ENCODE measurements at places on chromosomes 7 and 10.
A peak's percentile ranks its signal among the peaks of the same experiment; 100 is the strongest.

DNA sequence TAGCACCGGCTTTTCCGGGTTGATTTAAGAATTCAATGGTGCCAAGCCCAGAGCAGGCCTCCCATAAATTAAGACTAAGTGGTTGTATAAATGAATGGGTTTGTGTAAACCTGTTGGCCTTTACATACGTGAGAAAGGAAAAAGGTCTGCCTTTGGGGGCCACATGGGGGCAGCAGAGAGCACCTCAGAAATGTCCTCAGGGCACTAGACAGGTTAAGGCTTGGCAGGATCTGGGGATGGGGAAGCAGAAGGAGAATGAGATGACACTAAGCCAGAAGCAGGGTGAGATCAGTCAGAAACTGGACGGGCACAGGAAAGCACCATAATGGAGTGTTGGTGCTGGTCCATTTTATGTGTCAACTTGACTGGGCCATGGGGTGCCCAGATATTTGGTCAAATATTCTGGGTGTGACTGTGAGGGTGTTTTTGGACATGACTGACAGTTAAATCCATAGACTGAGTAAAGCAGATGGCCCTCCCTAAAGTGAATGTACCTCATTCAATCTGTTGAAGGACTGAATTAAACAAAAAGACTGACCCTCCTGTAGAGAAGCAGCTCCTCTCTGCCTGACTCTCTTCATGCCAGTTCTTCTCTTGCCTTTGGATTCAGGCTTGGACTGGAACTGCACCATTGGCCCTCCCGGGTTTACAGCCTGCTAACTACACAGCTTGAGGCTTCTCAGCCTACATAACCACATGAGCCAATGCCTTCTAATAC is 58.9 kb downstream of the FRMPD2 start:
- peak; percentile 9 for DNase-seq

DNA sequence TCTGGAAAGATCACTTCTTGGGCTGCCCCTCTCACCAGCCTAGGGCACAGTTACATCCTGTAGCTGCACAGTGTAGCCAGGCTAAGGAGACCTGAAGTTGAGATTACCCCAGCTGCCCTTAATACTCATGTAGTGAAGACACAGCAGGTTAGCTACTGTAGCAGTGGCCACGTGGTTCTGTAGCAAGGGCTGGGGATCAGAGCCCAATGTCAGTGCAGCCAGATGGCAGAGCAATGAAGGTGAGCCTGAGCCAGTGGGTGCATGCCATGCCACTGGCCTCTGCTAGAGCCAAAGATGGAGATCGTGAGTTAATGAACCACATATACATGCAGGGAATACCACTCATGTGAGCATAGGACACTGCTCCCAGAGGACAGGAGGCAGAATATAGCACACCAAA is 15.5 kb downstream of the AMPH start:
- DNase-seq: no peak

- DNase-seq: no peak
Observed at GRCh38 chr7:127382301-127383085, 10.0 kb downstream of the ZNF800 start.

- no peak for DNase-seq
Observed at GRCh38 chr10:47259466-47259865, 40.5 kb upstream of the GDF10 start.

DNA sequence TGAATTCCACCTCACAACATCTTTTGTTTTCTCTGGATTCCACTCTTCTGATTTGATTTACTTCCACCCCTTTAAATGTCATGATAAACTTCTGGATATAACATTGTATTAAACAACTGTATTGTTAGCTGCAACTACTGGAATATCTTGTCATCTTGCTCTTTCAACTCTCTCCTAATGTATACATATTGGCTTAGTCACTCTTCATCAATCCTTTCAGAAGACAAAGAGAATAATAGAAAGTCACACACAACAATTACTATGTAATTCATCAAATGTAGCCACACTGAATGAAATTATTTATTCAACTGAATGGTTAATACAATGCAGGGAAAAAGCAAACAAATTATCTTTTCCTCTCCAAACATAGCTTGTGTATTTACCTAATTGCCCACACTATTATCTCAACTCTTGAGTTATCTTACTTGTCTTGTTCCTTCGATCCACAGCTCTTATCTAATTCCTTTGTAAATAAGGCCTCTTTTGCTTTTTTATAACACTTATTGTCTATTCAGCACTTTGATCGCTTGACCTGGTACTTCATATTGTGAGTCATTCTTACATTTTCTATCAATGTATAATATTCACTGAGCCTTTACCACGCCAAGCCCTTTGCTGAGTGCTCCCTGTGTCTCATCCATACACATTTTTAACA is 16.7 kb downstream of the SEMA3A start:
- DNase-seq: no peak

GRCh38 chr10:100006243-100006886 is 3.4 kb downstream of the DNMBP start:
- DNase-seq: peak; percentile 70

- no peak for DNase-seq
Observed at GRCh38 chr7:81170291-81170690, 251.4 kb upstream of the SEMA3C start.

- DNase-seq: no peak
Observed at GRCh38 chr7:44046321-44047061, 2.0 kb downstream of the DBNL start.

DNA sequence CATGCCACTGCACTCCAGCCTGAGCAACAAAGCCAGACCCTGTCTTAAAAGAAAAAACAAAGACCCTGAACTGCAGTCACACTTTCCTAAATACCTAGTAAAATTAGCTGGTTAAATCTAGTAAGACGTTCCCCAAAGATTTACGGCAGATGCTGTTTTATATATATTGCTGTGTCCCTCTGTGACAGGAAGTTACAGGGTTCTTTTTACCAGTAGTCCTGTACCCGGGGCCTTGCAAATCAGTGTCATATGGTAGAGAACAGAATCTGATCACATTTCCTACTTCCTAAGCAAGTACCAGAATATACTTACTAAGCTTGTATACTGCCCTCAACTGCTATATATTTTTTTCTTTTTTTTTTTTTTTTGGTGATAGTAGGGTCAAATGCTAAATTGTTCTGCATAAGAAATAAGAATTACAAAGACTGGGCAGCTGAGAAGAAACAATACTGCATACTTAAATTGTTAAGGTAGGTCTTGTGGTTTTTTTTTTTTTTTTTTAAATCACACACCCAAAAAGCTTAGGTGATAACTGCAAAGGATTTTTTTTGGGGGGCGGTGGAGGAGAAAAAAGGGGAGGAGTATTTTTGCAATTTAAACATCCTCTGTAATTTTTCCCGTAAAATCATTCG is 27.3 kb upstream of the KMT2E start:
- DNase-seq: no peak

DNA sequence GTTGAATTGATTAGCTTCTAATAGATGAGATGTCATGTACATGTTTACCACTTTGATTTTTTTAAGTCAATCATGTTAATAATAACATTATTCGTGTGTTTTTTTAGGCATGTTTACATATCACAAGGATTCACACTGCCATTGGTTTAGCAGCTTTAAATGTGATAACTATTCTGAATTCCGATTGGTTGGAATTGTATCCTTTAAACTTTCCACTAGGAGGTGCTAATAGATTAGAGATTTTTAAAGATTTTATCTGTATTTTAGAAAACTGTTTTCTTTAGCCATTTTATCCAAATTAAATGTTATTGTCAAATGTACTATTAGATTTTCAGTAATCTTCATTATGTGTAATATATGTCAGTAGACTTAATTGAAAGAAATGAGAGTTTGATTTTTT is 83.2 kb downstream of the HECTD2 start:
- peak; percentile 16 for DNase-seq

DNA sequence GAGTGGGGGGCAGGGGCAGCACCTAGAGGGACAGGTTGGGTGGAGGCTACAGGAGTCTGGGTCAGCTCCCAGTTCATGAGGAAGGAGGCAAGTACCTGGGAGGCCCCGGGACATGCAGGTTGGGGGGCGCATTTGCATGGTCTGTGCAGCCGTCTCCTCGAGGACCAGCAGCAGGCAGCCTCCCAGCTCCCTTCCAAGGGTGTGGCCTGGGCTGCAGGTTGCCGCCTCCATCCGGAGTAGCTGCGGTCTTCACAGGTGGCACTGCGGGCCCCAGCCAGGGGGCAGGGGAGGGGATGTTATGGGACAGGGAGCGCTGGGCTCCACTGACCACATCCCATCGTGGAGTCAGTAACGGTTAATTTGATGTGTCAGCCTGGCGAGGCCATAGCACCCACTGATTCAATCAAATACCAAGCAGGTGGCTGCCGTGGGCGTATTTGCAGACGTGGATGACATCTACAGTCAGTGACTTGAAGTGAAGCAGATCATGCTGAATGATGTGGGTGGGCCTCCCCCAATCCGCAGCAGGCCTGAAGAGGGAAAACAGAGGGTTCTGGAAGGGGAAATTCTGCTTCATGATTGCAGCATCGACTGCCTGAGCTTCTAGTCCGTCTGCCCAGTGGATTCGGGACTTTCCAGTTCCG is 81.6 kb downstream of the PRKAG2 start:
- DNase-seq: no peak

DNA sequence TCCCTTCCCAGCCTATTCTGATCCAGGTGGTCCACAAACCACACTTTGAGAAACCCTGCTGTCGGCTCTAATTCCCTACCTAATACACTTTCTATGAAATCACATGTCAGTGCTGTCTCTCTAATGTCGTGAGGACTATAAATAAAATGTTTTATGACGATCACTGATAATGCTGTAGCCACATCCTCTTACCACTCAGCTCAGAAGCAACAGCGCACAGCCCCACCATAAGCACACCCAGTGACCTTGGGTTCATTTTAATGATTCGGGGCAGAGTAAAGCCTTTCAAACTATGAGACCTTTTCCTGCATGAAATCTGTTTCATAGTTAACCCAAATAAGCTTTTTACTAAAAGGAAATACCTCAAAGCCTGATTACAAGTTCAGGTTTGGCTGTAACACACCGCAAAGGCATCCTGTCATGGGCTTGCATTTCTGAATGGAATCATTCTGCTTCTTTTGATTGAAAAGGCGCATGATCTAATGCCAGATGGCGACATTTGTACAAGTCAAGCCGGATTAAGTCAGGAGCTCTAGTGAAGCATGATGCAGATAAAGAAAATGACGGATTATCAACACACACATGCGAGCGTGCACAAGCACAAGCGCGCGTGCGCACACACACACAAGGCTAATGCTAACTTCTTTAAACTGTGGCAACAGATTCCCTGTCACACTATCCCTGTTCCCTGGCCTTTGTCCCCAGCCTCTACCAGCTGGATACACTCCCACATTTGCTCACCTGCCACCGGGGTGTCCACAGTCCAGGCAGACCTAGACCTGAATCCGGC is 180.5 kb upstream of the PDE1C start:
- no peak for DNase-seq

DNA sequence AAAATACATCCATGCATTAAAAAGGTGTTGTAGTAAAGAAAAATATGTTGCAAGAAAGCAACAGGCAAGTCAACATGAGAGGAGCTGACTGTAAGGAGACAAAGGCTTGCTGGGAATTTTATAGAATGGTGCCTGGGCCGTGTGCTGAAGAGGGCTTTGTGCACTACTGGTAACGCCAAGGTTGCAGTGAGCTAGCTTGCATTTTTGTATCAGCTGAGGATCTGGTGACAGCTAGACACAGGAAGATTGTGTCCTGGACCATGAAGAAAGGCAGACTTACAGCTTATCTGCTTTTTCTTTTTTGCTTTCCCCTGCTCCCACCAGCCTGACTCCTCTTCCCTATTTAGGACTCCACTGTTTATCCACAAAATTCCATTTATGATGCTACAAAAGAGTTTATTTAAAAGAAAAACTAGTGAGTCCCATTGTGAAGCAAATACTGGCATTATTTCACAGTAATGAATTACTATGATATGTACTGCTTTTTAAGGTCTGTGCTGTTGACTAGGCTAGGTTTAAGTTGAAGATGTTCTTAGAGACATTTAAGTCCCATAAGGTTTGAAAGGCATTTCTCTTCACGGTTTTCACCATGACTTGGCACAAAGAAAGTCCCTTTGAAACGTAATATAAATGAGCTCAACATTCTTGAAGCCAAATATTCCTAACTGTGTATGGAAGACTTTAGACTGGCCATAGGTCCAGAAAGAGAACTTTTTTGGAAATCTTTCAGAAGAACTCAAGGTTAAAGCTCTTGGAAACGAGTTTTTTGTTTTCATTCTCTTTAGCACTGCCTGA is 88.6 kb downstream of the SEC23IP start:
- no peak for DNase-seq

DNA sequence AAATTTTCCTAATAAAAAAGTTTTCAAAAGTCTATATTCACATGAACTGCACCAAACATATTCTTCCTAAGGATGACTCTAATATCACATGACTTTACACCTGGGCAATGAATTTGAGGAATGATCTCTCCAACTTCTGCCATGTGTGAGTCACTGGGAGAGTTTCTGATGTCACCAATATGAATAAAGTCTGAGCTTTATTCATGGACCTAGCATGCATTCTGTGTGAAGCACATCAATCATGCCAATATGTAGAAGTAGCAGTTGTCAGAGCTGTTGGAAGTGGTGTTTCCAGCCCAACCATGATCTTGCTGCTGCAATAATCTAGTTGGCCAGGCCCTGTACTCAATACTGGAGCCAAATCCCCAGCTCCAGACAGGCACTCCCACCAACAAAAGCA is 91.7 kb upstream of the IFRD1 start:
- DNase-seq: no peak

GRCh38 chr10:75038335-75038734 is 73.1 kb upstream of the SAMD8 start:
- DNase-seq: peak; percentile 22

DNA sequence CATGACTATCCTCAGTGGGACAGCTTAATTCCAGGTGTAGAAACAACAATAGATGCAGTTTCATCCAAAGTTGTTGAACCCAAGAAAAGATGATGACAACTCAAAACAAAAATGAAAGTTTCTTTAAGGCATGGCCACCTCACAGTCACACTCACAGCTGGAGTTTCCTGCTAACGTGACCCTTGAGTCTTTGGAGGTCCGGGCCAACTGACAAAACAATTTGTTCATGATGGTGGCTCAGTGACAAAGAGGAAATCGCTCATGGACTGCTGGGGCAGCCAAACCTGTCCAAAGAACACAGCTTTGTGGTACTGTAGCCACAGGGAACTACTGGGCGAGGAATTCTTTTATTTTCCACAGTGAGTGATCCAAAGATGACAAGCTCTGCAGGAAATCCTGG is 96.0 kb upstream of the JCAD start:
- peak; percentile 85 for DNase-seq

DNA sequence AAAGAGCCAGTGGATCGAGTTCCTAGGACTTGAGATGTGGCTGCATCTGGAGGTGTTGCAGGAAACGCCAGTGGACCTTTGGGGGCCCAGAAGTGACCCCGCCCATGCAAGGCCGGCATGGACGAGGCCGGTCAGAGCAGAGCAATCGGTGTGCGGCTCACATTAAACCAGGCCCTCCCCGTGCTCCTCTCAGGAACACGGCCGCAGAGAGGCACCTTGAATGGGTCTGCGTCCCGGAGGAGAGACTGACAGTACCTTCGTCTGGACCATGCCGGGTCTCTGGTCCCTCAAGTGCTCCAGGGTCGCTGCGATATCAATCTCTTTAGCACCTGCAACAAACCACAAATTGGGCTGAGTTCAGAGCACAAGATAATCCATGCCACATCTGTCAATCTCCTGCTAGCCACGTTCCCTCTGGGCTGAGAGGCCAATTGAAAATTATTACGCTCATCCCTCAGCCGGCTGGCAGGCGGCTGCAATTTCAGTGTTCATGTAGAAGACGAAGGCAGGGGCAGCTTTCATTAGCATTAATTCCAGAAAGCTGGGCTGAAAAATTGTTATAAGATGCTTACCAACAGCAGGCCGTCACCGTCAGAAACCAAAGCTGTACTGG is 212.0 kb downstream of the DNAJB6 start:
- no peak for DNase-seq
